Choroid plexus epithelial cell (primary cell): ENCODE measurements at places on chromosomes 3 and 15.
A peak's percentile ranks its signal among the peaks of the same experiment; 100 is the strongest.

DNA sequence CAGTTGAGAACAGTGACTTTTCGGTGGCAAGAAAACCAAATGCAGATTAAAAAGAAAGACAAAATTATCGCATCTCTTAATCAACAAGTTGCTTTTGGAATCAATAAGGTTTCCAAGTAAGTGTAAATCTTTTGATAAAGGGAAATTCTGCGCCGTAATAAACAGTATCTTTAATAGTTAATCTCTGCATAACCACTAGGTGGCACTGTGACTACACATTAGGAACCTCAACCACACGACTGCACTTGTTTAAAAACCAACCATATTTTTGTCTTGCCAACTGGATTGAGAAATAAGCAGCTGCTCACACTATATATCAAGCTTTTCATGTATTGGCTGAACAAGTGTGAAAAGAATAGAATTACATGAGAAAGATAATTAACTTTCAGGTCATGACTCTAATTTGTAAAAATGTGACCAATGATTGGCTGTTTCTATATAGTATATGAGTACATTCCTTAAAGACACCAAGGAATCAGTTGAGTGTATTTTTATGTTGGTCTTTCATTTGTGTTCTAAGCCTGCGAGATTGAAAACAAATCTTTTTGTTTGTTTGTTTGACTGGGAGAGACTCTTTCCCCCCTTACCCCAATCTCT is 72.7 kb downstream of the DZIP3 start:
- DNase-seq = peak; percentile 91

- DNase-seq = no peak
Measured at GRCh38 chr3:88812576-88812975, 294.8 kb upstream of the EPHA3 start.

DNA sequence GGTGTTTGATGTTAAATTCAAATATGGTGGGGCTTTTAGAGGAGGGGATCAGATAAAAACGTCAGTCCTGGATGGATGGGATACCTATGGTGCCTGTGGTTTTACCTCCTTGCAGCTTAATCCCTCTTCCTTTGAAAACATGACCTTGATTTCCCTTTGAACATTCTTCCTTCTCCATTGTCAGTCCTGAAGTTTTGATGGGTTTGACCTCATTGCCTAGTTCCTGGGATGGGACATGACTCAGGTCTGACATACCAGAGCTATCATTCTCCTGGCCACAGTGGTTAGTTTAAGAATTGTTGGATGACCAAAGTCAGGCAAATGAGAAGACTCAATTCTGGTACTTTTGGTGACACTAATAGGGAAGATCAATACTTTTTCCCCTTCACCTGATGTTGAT is 87.2 kb downstream of the PRICKLE2 start:
- DNase-seq = no peak

GRCh38 chr15:70611286-70611685 is 152.1 kb downstream of the UACA start:
- DNase-seq = no peak

GRCh38 chr3:124600765-124601164 is 129.5 kb upstream of the UMPS start:
- no peak for DNase-seq

- no peak for DNase-seq
Measured at GRCh38 chr3:32983124-32983523, 31.7 kb downstream of the CCR4 start.

DNA sequence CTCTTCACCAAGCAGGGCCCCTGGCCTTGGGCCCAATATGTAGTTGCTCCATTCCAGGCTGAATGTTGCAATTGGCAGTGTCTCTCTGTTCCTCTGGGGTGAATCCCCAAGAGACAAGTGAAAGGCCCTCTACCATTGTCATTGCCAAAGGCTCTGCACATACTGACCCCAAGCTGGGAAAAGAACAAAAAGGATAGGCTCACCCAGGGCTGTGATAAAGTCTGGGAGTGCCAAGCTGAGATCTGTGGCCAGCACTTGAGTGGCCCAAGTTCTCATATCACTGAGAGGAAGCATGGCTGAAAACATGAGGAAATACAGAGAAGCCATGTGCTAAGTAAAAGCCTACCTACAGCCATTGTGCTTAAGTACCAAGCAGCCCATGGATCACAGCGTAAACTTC is 612.2 kb upstream of the EPHA6 start:
- no peak for DNase-seq
